GM19239 (cell line): ENCODE measurements at places on chromosomes 11 and 22.

DNA sequence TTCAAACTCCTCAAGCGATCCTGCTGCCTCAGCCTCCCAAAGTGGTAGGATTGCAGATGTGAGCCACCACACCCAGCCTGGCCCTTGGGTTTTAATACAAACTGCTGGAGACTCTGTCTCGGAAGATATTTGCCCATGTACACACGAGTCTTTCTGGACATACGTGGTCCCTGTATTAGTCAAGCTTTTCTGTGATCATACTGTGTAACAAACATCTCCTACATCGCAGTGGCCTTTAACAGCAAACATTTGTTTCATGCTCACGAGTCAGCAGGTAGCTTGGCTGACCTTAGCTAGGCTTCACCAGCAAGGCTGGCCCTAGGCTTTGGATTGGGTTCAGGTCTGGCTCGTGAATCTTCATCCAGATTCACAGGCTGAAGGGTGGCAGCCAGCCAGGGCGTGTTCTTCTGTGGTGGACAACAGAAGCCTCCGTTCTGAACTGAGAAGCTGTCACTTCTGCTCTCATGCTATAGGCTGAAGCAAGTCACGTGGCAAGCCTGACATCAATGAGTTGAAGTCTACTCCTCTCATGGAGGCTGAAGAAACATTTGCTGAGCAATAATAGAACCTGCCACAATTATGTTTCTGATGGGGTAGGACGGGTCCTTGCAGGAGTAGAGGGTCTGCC lies 8.8 kb downstream of the KIAA1671 start:
- no peak for DNase-seq

DNA sequence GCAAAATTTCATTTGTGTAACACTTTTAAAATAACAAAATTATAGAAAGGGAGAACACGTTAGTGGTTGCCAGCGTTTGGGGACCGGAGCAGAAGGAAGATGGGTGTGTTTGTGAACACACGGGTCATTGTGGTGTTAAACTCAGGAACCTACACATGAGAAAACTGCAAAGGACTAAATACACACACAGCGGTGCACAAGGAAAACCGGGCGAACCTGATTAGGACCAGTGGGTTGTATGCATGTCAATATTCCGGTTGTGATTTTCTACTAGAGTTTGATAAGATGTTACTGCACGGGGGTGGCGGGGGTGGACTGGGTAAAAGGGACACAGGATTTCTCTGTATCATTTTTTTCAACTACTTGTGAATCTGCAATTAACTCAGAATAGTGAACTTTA lies 351.2 kb downstream of the OPCML start:
- no peak for DNase-seq

GRCh38 chr11:85854212-85854556 lies 999 bp upstream of the CCDC83 start:
- DNase-seq = no peak

DNA sequence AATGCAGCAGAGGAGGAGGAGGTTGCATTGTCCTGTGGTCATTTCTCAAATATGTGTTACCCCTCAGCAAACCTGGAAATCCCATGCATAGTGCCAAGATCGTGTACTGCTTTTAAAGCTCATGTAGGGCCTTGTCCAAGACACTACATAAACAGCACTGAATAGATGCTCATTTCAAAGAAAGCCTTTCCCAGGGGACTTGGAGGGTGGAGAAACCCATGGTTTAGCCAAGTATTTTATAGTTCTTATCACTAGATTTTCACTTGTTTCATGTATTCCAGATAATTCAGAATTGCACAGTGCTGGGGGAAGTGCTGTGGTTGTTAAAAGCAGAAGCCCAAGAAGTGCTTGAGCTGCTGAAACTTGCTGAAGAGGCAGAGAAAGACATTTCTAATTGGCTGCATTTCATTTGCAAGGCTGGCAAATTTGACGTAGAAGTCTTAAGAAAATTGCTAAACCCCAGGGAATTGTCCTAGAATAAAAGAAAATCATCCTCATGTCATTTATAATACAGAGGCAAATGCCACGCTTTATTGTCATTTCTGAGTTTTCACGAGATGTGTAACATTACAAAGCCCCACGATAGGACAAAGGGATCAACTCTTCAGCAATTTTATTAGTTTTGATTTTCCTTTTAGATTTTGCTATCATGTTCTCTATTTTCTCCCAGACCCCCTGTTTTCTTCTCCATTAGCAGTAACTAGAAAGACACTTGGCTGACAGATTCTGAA lies 20.1 kb downstream of the CSRP3 start:
- DNase-seq = no peak

DNA sequence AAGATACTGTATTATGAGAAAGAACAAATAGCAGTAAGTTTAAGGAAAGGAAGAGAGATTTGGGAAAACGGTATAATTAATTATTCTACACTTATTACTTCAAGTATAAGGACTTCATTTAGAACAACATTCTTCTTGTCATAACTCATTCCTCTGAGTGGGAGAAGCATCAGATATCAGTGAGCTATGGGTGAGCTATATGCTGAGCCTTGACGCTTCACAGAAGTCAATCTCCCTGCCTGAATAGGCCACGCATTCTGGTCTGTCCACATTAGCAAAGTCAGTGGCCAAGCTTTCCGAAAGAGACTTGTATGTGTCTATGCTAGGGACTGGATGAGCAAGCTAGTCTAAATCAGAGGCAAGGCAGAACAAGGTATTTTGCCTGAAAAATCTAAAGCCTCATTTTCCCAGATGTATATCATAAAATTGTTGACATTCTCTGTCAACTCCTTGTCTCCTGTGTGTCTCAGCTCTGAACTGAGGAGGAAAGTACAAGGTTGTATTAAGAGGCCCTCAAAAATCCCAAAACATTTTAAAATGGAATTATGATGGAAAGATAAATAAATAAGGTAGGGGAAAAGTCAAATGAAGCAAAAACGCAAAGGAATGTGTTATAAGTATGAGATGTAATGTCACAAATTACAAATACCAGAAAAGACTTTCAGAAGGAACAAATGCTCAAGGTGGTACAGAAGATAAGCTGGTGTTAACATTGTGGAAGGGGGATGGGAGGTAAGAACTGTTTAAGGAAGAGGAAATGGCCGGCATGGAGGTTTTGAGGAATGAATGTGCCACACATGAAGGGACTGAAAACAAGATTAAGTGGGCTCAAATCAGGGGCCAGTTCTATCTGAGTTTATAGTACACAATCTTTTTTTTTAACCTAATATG lies 1.4 kb downstream of the OR52N2 start:
- no peak for DNase-seq

- no peak for DNase-seq
Measured at GRCh38 chr22:31945443-31945855, 1.1 kb downstream of the YWHAH start.

GRCh38 chr11:132886335-132886734 lies 646.0 kb downstream of the OPCML start:
- DNase-seq = no peak

DNA sequence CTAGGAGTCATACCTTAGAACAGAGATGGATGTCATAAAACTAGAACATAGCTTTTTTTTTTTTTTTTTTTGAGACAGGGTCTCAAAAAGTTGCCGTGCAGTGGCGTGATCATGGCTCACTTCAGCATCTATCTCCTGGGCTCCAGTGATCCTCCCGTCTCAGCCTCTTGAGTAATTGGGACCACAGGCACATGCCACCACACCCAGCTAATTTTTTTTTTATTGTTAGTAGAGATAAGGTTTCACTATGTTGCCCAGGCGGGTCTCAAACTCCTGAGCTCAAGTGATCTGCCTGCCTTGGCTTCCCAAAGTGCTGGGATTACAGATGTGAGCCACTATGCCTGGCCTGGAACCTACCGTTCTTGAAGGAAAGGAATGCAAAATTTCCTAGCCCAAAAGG lies 8.8 kb upstream of the CEP295 start:
- no peak for DNase-seq

DNA sequence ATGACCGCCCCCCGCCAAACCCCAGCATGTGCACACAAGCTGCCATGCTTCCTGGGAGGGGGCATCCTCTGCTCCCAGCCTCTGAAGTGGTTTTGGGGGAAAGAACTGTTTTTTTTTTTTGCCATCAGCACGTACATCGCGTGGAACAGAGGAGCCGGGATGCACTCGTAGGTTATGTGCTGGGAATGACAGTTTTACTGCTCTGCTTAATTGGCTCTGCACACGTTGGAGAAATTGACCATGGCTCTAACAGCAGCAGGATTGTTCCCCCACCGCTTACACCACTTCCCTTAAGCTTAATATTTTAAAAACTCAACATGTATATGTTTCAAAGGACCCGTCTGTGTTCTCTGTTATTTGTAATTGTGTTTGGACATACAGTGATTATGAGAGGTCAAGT lies 175.2 kb downstream of the NAV2 start:
- no peak for DNase-seq

GRCh38 chr11:71447791-71448256 lies 369 bp downstream of the DHCR7 start:
- no peak for DNase-seq

DNA sequence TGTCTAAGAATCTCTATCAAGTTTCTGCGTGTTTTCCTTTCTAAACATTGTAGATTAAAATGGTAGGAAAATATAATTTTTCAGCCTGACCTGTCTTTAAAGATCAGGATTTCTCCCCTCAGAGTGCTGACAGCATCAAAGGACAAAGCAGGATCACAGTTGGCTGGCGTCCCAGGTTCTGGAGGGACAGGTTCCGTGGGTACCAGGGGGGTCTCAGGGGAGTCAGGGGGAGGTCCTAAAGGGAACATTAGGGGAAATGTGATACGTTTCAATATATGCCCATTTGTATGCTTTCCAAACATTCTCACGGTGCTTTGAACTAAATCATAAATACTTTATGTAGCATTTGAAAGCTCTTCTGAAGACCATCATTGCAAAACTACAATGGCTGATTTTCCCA lies 3.4 kb downstream of the MMP3 start:
- DNase-seq = no peak
